ENCODE measurements at places on chromosomes 7 and 10. TPM values are rescaled to one million over a fixed set of nuclear protein-coding genes. Genes with fewer than 3 reads are reported as not detected.

ZNF777 gene
- total RNA-seq: 8.1 TPM

TRIM4 gene
- 24.9 TPM for total RNA-seq

HOXA6 gene
- total RNA-seq: 1.4 TPM

CXCL12 gene
- 101 TPM for total RNA-seq

FZD8 gene
- 14.5 TPM for total RNA-seq

TCF7L2 gene
- total RNA-seq: 3.7 TPM

CFAP43 gene
- total RNA-seq: 0.52 TPM
